CD4-positive, alpha-beta T cell treated with Interleukin-1 beta for 1 hour (primary cell): ENCODE measurements at places on chromosomes 2 and 18.

GRCh38 chr2:116716038-116716437 lies 1098.5 kb upstream of the DDX18 start:
- DNase-seq, result no peak

DNA sequence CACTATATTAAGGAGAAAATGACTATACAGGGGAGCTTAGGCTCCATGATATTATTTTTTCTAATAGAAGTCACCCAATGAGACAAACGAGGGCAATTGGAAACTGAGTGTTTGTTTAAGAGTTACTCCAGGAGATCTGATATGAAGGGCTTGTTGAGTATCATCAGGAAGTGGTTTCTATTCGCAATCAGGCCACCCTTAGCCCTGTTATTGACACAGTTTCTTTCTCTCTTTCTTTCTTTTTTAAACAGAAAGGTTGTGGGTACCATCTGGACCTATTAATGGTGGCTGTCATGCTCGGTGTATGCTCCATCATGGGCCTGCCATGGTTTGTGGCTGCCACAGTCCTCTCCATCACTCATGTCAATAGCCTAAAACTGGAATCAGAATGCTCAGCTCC lies 117.3 kb downstream of the DPP4 start:
- peak; percentile 41 for DNase-seq

GRCh38 chr2:218392459-218392858 lies 7.2 kb upstream of the CTDSP1 start:
- no peak for DNase-seq

DNA sequence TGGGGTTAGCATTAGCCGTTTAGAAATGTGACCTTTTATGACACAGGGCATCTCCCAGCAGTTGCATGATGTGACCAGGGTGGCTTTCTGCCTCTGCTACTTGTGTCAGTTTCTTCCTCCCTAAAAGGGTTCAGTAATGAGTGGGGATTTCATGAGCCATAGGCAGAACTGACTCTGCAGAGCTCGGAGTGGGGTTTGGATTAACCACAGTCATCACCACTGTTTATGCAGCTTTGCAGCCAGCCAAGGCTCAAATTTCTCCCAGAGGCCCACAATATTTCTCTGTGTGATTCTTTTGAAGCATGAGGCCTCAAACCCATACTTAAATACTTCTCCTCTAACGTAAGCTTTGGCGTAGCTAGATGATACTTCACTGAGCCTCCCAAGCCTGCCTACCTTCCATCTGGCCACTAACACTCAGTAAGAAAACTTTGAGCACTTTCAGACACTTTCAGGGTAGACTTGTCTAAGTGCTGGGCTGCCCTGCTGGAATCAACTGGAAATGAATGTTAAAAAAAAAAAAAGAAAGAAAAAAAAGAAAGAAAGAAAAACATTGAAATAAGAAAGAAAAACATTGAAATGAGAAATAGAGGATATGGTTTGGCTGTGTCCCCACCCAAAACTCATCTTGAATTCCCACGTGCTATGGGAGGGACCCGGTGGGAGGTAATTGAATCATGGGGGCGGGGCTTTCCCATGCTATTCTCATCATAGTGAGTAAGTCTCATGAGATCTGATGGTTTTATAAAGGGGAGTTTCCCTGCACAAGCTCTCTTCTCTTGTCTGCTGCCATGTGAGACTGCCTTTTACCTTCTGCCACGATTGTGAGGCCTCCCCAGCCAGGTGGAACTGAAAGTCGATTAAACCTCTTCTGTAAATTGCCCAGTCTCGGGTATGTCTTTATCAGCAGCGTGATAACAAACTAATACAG lies 11.5 kb upstream of the LAPTM4A start:
- no peak for DNase-seq

GRCh38 chr2:14348247-14348646 lies 284.3 kb upstream of the LRATD1 start:
- no peak for DNase-seq

- no peak for DNase-seq
Measured at GRCh38 chr2:109066501-109066900, 62.5 kb upstream of the SH3RF3 start.

DNA sequence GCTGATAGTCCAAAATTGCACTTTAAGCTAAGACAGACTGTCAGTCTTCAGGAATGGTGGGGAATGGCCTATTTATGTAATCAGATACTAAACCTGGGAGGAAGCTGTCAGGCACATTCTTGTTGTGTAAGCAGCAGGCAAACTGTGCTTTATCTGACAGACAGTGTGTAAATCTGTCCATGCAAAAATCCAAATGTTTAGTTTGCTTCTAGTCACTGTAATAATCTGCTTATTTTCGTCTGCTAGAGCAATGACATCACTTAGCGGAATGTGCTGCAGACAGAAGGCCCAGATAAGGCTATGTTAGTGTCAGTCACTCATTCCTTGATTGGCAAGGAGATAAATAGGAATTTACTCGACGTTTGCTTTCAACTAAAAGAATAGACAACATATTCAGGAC lies 263.5 kb downstream of the ZNF407 start:
- DNase-seq, result no peak

- no peak for DNase-seq
Measured at GRCh38 chr2:207847807-207848544, 78.3 kb upstream of the FZD5 start.

DNA sequence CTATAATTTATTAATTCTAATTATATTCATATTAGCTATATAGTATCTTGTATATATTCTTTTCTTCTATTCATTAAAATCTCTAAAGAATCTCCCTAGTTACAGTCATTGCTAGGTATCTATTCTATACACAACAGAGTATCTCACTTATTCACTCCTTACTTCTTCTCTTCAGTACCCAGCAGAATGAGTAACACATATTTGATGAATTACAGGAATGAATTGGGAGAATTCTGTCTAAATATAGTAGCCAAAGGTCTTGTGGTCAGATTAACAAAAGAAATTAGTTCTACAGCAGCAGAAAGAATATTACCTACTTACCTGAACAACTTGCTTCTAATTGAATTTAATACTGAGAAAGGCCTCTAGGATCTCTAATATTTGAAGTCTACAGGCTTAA lies 758.0 kb upstream of the ZEB2 start:
- DNase-seq, result no peak

DNA sequence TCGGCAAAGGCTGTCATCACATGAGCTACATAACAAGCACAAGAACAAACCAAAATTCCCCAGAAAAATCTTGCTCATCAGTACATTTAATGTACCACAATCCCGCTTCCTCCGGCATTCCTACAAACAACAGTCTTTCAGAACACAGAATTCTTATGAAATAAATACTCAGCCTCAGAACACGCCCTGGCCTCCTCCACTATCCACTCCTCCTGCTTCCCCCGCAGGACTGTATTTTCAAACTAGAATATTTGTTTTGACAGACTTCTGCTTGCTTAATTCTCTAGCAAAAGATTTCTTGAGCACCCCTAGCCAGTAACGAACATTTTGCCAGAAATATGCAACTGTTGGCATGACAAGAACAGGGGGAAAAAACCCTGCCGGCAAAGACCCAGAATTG lies 131.2 kb downstream of the THADA start:
- DNase-seq, result no peak

DNA sequence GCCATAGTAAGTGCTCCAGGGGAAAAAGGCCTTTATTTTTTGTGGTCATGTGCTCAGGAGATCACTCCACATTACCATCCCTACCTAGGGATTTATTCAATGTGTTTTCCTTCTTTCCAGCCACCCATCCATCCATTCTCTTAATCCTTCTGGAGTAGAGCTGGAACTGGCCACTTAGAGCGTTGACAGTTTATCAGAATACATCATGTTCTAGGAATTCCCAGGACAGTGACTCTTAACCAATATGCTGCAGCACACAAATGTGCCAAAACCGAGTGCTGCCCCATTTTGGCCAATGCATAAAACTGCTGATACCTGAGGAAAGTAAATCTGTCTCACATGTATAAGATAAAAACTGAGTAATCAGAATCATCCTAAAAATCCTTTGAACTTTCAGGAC lies 63.7 kb downstream of the FARSB start:
- DNase-seq, result no peak

DNA sequence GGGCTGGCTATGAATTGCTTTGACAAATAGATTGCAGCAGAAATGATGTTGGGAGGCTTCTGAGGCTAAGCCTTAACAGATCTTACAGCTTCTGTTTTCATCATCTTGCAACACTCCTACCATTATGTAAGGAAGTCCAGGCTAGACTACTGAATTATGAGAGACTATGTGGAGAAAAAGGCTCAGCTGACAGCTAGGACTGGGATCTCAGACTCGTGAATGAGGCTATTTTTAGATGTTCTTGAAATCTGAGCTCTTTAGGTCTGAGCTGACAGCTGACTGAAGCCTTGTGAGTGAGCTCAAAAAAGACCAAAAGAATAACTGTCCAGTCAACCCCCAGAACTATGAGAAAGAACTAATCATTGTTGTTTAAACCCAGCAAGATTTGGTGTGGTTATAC lies 70.3 kb downstream of the VWC2L start:
- no peak for DNase-seq

DNA sequence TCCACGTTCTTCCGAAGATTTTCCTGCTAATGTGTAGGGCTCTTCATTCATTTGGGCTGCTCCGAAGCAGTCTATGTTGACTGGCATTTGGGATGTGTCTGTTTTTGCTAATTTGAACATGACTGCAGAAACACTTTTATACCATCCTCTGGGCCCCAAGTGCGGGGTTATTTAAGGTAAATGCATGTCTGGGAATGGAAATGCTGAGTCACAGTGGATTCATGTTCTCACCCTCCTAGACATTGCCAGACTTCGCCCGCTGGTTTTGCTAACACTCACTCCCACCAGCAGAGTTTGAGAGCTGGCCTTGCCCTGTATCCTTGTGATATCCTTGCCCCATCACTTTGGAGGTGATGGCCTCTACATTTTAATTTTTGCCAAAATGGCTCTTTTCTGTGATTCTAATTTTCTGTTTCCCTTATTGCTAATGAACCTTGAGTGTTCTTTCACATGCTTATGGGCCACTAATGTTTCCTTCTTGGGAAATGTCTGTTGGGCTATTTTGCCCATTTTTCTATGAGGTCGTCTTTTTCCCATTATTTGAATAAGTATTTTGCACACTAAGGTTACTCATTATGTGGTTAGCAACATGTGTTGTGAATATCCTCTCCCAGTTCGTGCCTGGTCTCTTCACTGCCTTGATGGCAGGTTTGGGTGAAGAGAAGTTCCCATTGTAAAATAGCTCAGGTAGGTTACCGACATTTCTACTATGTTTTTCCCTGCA lies 204.1 kb downstream of the GLI2 start:
- no peak for DNase-seq

- no peak for DNase-seq
Measured at GRCh38 chr18:11676867-11677266, 12.2 kb upstream of the GNAL start.

- no peak for DNase-seq
Measured at GRCh38 chr18:74219056-74219455, 70.7 kb downstream of the TIMM21 start.

GRCh38 chr2:33226546-33226945 lies 249.9 kb upstream of the RASGRP3 start:
- no peak for DNase-seq

DNA sequence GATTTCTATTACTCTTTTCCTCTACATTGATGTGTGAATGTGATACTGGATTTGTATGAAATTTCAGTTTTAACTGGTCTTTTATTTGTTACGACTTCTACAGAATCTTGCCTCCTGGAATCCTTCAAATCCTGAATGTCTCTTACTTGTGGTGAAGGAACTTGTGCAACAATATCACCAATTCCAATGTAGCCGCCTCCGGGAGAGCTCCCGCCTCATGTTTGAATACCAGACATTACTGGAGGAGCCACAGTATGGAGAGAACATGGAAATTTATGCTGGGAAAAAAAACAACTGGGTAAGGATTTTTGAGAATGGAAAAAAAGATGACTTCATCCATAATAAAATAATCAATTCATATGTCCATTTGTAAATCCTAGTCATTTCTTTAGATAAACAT lies 134.6 kb downstream of the BABAM2 start:
- no peak for DNase-seq

GRCh38 chr2:210540900-210541289 lies 15.5 kb upstream of the CPS1 start:
- DNase-seq, result no peak

- DNase-seq, result no peak
Measured at GRCh38 chr2:9095690-9096089, 92.2 kb upstream of the MBOAT2 start.

DNA sequence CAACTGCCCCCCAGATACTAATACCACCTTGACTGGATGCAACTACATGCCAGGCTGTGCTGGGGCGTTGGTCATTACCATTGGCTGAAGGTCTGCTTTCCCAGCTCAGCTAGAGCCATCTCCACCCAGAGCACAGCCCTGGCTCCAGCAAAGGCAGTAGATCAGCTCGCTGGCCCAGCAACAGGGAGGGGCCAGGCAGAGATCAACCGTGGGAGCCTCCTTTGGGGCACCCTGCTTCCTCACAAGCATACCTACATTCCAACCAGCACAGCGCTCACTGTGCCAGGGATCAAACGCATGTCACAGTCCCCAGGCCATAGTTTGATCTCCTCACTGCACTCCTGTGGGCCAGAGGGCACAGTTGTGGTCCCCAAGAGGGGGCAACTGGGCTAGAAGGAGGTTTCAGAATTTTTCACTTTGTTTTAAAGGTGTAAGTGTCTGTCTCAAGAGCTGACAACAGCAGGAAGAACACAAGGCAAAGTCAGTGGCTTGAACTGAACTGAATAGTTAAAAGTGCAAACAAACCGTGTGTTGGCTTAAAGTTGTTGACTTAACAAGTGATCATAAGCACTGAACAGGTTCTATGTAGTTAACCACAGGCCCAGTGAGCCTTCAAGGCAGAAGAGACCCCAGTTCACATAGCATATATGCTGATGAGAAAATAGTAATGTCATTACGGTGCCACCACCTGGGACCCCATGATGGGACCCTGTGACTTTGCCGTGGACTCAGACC lies 70.1 kb upstream of the BZW1 start:
- DNase-seq, result no peak

DNA sequence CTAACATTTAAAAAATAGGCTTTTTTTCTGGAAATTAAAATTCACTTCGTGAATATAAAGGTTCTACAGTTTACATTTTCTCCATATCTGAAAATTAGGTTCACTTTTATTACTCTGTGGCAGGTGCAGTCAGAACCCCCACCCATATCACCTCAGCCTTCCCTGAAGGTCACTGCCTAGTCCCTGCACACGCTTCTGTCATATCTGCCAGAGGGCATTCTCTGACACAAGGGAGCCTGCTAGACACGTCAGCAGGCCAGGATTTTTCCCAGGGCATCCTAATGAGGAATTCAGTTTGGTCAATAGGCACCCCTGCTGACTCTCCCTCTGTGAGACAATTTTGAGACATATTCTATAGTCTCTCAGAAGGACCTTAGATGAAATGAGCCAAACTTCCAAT lies 475.7 kb upstream of the PKDCC start:
- no peak for DNase-seq

GRCh38 chr2:160425434-160426151 lies 68.0 kb downstream of the RBMS1 start:
- DNase-seq, result no peak

GRCh38 chr18:73645160-73645715 lies 502.4 kb downstream of the FBXO15 start:
- DNase-seq, result no peak

- DNase-seq, result no peak
Measured at GRCh38 chr2:1598800-1599199, 145.5 kb downstream of the PXDN start.
